ELF-1 (cell line): ENCODE measurements at places on chromosomes 2 and 18.

DNA sequence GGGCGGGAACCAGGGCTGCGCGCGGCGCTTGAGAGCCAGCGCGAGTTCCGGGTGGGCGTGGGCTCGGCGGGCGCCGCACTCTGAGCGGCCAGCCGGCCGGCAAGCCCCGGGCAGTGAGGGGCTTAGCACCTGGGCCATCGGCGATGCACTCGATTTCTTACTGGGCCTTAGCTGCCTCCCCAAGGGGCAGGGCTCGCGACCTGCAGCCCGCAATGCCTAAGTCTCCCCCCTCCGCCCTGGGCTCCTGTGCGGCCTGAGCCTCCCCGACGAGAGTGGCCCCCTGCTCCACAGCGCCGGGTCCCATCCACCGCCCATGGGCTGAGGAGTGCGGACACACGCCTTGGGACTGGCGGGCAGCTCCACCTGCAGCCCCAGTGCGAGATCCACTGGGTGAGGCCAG lies 36.5 kb upstream of the MAP2 start:
- DNase-seq = no peak

DNA sequence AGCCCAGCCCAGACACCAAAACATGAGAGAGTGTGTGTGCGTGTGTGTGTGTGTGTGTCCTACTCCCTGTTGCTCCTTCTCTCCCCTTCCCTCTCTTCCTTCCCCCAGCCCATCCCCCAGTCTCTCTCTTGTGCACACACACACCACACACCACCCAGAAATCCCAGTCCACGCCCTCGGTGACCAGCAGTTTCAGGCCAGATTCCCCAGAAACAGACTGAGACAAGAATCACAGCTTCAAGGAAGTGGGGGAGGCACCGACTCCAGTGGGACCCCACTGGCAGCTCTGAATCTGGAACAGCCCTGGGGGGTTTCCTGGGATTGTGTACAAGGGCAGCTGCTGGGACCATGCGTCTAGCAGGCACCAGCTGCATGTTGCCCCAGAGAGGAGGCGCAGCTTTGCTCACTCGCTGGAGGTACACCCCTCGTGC lies 113.5 kb downstream of the NDUFA10 start:
- no peak for DNase-seq

- DNase-seq = no peak
Observed at GRCh38 chr2:40879305-40879704, 427.4 kb upstream of the SLC8A1 start.

DNA sequence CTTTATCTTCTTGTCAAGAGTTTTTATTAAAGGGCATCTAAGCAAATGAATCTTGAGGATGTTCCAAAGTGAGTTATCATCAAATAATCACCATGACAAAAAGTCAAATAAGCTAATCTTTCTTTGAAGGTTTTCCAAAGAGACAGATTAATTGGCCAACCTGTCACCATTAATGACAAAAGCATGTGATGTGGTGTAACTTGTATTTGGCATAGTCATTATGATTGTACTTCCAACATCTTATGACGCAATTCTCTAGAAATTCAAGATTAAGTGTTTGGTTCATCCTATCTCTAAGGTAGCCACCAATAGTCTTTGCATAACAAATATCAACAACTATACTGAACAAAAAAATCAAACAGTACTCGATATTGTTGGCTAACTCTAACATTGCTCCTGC lies 28.6 kb downstream of the RBMS1 start:
- DNase-seq = no peak

- DNase-seq = no peak
Observed at GRCh38 chr2:88016960-88017779, 823 bp upstream of the RNU2-63P start.

DNA sequence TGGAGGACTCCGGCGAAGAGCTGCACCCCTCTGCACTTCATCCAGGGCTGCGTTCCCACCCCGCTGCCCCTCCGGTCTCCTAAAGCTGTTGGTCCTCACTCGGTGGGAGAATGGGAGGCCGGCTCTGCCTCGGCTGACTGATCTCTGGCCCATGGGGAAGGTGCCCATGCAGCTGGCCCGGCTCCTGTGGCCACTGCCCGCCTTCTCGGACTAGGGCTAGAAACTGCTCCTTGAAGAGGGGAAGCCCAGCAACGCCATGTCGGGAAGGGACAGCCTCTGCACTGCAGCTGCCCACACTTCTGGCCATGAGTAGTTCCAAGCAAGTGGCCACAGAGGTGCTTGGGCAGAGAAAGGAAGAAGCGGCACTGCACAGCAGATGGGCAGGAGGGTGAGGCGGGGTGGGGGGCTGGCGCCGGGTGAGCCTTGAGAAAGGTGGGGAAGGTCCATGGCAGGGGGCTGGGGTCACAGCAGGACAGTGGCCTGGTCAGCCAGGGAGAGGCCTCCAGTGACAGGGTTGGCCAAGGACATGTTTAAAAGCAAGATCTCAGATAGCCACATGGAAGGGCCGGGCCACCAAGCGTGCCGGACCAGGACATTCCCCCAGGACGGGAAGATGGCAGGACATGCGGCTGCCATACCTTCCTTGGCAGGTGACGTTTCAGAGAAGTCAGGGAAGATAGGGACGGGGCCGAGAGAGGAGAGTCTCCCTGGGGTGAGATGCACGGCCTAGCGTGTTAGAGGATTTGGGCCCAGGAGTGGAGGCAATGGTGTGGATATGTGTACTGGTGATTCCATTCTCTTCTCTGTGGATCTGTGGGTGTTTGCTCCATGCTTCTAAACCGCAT lies 158.8 kb upstream of the HDAC4 start:
- DNase-seq = no peak

GRCh38 chr2:209496586-209496982 lies 72.7 kb downstream of the MAP2 start:
- no peak for DNase-seq

DNA sequence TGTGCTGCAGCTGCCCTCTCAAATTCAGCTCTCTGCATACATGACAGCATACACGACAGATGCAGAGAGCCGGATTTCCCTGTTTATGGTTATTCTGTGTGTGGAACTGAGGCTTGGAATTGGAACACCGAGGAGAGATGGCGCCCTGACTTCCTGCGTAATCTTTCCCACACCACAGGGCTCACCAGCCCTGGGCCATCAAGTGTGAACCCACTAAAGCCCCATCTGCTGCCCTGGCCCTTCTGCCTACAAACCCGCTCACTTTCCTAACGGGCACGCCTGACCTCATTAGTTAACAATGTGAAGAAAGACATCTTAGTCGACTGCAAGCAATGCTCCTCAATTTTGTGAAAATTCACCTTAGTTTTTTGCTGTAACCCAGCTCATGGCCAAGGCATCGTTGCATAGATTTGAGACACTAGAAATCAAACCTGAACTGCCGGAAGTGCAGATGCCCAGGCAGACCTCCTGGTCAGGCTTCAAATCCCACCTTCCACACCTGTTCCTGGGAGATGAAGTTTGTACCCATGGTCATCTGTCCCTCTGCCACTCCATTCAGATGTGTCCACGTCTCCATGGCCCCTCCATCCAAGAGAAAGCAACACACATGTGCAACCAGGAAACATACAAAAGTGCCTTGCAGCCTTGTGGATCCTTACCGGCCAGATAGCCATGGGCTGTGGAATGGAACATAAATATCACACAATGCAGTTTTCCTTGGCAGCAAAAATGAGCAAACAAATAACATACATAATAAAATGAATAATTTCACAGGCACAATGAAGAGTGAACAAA lies 5.0 kb upstream of the CIDEA start:
- DNase-seq = no peak

DNA sequence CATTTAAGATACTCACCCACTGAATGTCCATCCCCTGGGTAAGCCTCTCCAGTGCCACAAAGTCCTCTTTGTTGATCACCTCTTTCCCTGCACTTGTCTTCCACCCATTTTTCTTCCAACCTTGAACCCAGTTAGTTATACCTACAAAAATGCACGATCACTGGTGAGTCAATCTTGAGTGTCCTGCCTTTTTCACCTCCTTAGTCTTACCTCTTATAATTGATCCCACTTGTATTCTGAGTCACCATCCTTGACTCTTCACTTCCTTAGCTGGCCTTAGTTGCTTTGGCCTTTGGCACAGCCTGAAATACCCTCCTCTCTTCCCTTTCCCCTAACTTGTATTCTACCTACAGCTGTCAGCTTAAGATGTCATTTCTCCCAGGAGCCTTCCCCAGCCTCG lies 10.2 kb downstream of the RNASEH1 start:
- DNase-seq = no peak

GRCh38 chr2:105473011-105473410 lies 74.2 kb upstream of the FHL2 start:
- DNase-seq = no peak

- DNase-seq = no peak
Observed at GRCh38 chr2:48397846-48398245, 132.1 kb upstream of the STON1 start.
